Colonic mucosa (tissue), 4 donors: ENCODE measurements at places on chromosomes 7 and 10. TPM values are rescaled to one million over a fixed set of nuclear protein-coding genes. Genes with fewer than 3 reads are reported as not detected.

Gene ZNF680
- total RNA-seq, result 7.2 TPM

Gene C10orf53
- not detected for total RNA-seq

Gene SFMBT2
- total RNA-seq, result 3.5 TPM

Gene CYP17A1
- not detected for total RNA-seq

Gene DRGX
- total RNA-seq, result not detected

Gene NUTM2A
- 0.62 TPM for total RNA-seq

Gene LRMDA
- total RNA-seq, result 5.2 TPM

Gene TRIM73
- total RNA-seq, result 2.1 TPM

Gene ASB10
- not detected for total RNA-seq

Gene RBP3
- not detected for total RNA-seq

Gene JAKMIP3
- 0.27 TPM for total RNA-seq

Gene TYW1B
- 1.9 TPM for total RNA-seq

Gene MSMB
- not detected for total RNA-seq

Gene CALHM3
- not detected for total RNA-seq

Gene INHBA
- total RNA-seq, result 0.15 TPM

Gene COL17A1
- total RNA-seq, result 249 TPM

GRCh38 chr10:24643679-24644209, 79.9 kb downstream of the ARHGAP21 start:
- peak; percentile 63 for DNase-seq

DNA sequence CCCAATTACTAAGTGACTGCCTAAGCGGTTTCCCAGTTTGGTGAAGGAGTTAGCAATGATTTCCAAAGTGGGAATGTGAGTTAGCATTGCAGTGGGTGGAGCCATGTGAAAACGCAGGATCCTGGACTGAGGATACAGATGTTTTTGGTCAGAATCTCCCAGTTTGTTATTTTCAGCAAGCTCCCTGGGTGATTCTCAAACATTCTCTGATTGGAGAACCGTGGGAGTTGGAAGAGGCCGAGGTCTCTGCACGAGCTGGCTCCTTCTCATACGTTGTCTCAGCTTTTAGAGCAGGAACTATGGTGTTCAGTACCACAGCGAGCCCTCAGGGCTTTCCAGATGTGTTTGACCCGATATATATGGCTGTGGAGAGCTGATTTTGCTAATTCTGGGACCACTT, 396.5 kb upstream of the NPVF start:
- DNase-seq, result no peak

DNA sequence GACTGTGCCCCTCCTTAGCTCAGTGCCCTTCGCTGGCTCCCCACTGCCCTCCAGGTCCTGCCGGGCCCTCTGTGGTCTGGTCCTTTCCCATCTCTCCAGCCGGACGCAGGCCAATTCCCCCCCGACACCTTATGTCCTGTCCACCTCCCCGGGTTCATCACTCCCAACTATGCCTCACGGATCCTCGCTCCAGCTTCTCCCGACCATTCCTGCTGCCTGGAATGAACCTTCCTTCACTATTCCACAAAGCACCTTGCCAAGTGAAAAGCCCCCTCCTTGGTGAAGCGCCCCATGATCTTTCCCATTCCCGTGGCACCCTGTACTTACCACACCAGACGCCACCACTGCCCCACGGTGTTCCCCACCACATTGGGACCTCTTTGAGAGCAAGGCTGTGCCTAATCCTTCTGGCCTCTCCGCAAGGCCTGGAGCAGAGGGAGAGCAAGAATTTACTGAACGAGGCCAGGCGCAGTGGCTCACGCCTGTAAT, 47.2 kb downstream of the TMEM270 start:
- no peak for DNase-seq

- DNase-seq, result no peak
Measured at GRCh38 chr7:27172315-27172774, 1.8 kb downstream of the HOXA10 start.

DNA sequence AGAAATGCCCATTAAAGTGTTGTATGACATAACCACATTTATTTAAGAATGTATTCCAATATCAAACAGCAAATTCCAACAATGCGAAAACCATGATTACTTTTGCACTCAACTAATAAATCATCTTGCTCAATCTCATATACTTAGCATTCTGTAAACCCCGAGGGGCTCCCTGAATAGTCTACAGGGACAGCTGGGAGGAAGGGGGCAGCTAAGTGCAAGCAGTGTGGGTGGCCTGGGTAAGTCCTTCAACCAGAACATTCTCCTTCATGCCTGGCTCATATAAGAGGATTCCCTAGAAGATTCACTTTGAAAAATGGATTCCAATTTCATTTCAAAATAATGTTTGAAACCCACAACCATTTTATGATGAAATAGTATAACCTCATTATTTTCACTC, 355.5 kb downstream of the CDC14C start:
- DNase-seq, result no peak

DNA sequence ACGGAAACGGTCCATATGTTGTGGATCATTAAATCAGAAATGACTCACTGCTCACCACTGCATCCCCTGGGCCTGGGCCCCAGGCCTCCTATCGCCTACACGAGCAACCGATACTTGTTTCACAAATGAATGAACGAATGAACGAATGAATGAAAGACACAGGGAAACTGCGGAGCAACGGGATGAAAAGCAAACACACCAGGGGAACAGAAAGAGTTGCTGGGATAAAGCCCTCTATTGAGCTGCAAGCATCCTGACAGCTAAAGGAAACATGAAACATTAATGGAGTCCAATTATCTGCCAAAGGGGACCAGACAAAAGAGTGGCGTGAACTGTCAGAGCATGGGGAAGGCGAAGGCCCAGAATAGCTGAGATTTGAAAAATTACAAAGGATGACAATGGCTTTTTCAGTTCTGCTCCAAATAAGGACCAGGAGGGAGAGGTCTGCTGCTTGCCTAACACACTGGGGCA, 92.1 kb downstream of the GRB10 start:
- no peak for DNase-seq

DNA sequence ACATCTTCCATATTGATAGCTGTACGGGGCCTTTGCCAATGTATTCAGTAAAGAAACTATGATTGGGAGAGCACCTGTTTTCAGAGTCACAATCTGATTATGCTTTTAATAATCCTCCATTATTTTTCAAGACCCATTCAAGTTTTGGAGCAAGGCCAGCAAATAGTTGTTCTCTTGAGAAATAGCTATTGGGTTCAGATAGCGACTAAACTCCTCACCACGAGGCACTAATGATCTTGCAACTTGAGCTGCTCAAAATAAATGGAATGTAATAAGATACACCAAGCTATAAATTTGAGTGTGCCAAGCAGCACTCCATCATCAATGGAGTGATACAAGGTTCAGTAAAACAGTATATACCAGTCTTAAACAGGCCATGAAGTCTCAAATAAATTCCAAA, 7.4 kb upstream of the MALRD1 start:
- DNase-seq, result no peak

DNA sequence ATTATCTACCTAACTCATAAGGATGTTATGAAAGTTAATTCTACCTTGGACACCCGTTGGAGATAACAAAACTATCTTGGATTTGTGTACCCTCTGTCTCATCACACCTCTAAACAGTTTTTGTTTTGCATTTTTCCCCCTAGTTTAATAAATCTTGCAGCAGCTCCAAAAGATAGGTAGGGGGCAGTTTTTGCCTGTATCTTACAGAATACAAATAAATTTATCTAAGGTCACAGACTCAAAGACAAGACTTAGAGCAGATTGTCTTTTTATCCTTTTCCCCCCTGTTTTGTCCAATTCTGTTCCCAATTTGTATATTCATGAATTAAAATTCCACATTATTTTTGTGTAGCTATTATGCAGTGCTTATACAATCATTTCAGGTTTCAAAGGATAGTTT, 5.0 kb upstream of the SORCS1 start:
- DNase-seq, result no peak

- DNase-seq, result no peak
Measured at GRCh38 chr10:86413046-86413728, 46.6 kb upstream of the GRID1 start.

DNA sequence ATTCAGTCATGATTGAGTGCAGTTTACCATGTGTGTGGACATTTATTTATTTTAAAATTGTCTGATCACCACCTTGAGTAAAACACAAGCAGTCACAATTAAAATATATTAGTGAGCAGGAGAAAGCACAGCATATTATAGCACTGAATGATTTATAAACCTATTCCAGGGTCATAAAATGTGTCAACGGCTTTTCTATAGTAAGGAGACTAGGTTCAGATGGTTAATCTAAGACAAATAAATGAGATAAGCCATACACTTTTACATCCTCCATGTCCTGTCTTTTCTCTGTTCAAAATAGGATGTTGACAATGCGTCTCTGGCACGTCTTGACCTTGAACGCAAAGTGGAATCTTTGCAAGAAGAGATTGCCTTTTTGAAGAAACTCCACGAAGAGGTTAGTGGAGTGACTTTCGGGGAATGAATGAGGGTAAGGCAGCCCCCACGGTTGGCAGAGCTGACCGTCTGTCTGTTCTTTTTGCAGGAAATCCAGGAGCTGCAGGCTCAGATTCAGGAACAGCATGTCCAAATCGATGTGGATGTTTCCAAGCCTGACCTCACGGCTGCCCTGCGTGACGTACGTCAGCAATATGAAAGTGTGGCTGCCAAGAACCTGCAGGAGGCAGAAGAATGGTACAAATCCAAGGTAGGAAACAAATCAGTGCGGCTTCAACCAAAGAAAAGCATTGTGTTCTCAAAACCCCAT, 5.4 kb downstream of the VIM start:
- DNase-seq, result peak; percentile 26

DNA sequence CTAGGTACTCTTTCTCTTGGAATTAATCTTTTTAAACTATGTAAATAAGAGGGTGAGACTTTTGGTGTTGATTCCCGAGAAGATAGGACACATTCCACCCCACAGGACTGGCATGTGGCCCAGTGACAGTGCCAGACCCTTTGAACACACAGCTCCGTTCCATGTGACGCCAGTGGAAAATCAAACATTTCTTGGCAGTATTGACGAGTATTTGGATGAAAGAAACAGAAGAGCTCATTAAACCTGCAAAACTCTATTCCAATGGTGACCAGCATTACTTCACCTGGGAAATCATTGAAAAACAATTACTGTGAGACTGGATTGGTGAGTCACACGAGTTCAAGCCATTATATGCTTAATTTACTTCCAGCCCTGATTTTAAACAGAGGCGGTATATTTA, 25.8 kb downstream of the AKR1E2 start:
- DNase-seq, result no peak

DNA sequence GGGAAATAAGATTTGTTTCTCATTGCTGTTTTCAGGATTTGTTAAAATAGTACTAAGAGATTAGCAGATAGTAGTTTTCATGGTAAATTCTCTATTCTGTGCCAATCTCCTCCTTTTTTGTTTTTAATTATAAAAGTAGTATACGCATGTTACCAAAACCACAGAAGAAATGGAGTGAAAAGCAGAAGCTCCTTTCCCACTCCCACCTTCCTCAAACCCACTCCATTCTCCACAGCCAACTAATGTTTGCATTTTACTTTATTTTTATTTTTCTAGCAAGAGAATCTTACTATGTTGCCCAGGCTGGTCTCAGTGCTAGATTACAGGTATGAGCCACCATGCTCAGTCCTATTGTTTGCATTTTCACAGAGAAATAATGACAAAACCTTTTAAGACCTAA, 4.5 kb upstream of the LRMDA start:
- no peak for DNase-seq

DNA sequence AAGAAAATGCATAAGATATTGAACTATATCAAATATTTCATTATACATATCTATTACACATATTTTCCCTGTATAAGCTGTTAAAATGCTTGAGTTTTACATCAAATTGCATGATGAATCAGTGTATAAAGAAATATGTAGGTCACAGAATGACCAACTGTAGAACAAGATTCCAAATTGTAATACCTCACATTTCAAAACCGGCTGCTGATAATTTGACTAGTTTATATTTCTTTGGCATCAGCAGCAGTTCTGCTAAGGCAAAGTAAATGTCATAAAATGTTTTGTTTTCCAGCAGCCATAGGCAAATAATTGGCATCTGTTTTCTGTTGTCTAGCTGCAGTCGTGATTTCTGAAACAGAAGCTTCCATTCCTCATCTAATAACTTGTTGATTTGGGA, 633.9 kb downstream of the ARL4A start:
- no peak for DNase-seq

DNA sequence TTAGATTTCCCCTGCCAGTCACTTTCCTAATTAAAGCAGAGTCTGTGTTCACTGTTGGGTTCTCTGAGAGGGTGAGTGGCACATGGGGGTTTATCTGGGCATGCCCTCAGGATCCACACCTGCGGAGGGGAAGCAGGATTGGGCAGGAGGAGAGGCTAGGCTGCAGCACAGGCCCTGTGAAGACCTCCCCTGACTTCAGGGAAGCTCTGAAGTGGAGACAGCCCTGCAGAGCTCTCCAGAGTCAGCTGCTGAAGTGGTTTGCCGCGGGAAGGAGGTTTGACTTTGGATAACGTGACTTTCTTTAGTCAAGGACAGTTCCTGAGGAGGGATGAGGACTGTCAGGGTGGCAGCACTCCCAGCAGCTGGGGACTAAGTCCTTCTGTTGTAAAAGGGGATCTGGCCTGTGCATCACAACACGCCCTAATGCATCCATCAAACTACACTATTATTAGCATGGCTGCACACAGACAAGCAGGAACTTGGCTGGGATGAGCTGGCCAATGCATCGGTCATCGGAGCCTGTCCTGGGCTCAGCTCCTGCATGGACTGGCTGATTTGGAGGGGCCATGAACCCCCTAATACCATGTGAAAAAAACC, 50.9 kb upstream of the LEP start:
- DNase-seq, result no peak

GRCh38 chr10:3197348-3198003, 24.9 kb upstream of the PITRM1 start:
- DNase-seq, result peak; percentile 78

DNA sequence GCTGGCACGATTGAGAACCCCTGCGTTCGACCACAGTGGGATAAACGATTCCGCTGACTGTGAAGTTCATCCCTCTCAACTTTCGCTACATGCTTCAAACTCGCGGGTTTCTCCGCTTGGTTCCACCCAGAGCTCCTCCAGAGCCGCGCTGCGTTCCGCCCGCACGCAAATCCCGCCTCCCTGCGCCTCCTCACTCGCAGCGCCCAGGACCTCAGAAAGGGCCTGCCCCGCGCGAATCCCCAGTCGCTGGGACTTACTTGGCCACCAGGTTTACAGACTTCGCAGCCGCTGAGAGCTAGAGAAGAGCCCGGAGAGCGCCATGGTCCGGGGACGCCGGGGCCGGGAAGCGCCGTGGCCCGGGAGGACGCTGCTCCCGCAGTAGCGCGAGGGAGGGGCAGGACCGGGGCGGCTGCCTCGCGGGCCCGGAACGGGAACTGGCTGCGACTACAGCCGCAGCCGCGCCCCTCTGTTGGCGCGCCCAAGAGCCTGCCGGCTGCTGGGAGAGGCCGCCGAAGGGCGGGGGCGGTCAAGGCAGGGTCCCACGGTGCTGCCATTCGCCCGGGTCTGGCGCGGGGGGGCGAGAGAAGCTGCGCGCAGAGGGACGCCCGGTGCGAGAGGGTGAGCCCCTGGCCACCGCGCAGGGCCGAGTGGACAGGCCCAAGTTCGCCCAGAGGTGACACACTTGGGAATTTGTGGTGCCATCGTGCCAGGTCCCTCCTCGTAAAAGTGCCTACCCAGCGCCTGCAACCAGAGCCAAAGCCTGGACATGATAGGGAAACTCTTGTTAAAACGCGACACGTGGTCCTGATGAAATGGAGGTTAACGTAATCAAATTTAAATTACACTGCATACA, at the start of gene NOD1:
Gene NOD1, minus strand, starts transcription at position 436 of the 853 bp plus-strand sequence. CDS start 21,863 bp downstream, outside the sequence.
- peak; percentile 84 for DNase-seq

- no peak for DNase-seq
Measured at GRCh38 chr7:158766570-158767281, 62.1 kb upstream of the NCAPG2 start.

- no peak for DNase-seq
Measured at GRCh38 chr7:127418459-127418858, 26.0 kb upstream of the ZNF800 start.

GRCh38 chr7:144410441-144410840, 6.9 kb upstream of the NOBOX start:
- no peak for DNase-seq
